Right cardiac atrium (tissue), 5 donors: ENCODE measurements at places on chromosomes 16 and 17.

- DNase-seq, result no peak
These were observed 20.9 kb downstream of the SOCS1 start for GRCh38 chr16:11234884-11235702.

GRCh38 chr17:73359987-73360410 lies 48.2 kb upstream of the CDC42EP4 start:
- peak; percentile 53 for DNase-seq

GRCh38 chr17:43808076-43808475 lies 24.9 kb downstream of the MPP3 start:
- DNase-seq, result no peak

DNA sequence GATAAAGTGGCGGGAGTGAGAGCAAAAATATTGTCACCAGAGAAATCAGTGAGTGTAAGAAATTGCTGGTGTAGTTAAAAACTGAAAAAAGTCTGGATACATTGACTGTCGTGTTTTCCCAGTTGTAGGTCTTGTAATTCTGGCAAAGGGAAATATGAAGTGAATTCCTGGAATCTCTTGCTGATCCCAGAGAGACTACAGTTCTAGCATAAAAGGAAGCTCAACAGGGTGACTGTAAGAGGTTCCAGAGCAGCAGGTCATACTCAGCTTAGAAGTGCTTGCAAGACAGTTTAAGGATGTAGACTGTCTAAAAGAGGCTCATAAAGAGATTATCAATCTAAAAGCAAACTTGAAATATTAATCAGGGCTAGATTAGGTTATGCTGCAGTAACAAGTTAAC lies 290.8 kb upstream of the HSBP1 start:
- DNase-seq, result no peak

GRCh38 chr16:57863434-57864160 lies 61.3 kb upstream of the KIFC3 start:
- DNase-seq, result peak; percentile 80

GRCh38 chr17:31811101-31811500 lies 47.9 kb downstream of the COPRS start:
- DNase-seq, result no peak

- peak; percentile 51 for DNase-seq
These were observed 29.8 kb upstream of the RASD1 start for GRCh38 chr17:17525956-17526355.

GRCh38 chr17:38451030-38451839 lies 23.0 kb downstream of the ARHGAP23 start:
- DNase-seq, result peak; percentile 78

DNA sequence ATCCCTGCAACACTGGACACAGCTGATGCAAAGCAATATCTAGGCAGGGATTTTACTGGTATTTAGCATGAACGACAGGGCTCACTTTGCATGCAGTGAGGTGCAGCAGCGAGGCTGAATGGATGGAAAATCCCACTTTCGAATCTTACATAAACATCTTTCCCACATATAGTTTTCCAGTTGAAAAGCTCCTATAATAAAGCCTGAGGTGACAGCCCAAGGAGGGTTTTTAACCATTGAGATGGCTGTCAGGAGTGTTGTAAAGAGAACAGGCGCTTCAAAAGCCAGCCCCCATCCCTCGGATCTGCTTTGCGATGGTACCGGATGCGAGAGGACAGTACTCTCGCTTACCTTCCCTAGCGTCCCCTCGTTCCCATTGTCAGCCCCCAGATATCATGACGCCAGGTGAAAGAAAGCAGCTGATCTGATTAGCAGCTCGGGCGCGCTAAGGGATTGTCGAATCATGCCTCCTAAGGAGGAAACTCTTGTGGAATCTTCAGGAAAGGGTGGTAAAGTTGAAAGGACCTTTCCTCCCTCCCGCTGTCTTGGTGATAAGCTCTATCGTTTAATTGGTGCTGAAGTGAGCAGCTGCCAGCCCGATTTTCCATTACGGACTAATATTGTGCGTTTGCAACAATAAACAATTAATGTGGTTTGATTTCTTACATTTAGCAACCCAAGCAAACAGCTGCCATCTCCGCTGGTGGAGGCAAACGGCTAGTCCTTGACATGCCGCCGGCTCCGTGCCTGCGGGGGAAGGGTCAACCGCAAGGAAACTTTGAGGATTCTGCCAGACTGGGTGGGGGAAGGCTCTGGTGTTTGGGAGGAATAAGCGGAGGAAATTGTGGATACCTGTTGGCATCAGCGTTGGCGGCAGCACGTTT lies 1.8 kb downstream of the CDH8 start:
- no peak for DNase-seq

DNA sequence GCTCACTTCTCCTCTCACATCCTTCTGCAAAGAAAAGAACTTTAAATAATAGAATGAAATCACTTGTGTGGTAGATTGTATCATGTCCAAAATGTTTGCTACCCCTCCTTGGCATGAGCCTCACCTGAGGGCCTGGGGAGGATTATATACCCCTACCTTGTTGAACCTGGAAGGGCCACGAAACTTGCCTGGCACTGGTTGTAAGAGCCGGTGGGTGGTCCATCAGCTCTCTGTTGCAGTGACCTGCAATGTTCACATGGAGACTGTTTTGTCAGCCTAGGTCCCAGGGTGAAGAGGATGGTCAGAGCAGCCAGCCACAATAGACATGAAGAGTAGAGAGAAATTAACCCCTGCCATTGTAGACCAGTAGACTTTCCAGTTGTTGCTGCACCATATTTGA lies 10.2 kb downstream of the RSAD1 start:
- no peak for DNase-seq

DNA sequence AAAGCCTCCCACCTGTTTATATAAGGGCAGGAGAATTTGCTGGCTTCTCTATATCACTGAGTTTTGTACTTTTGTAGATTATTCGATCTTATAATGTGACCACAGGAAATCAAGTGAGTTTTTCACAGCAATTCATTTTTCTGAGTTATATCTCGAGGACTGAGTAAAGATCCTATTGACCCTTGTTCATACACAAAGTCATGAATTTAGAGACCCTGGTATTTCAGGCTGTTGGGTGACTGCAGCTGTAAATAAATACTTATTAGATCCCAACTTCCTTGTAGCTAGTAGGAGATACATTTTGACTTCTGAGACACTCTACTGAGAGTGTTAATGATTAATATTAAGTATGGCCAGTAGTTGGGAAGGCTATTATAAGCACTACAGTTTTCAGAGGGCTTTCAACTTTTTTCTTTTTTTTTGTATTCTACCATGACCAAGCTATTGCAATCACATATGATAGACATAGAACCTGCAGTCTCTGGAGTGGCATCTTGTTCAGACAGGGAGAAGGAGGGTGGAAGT lies 3.2 kb upstream of the KRT20 start:
- no peak for DNase-seq

DNA sequence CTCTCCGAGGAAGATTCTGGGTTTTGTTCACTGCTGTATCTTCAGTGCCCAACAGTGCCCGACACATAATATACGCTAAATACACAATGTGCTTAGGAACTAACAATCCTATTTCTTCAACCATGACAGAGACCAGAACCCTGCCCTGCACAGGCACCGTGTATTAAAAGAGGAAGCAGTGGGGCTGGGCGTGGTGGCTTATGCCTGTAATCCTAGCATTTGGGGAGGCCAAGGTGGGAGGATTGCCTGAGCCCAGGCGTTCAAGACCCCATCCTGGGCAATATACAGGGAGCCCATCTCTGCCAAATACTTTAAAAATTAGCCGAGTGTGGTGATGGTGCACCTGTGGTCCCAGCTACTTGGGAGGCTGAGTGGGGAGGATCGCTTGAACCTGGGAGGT lies 19.3 kb downstream of the ARL2BP start:
- DNase-seq, result no peak

DNA sequence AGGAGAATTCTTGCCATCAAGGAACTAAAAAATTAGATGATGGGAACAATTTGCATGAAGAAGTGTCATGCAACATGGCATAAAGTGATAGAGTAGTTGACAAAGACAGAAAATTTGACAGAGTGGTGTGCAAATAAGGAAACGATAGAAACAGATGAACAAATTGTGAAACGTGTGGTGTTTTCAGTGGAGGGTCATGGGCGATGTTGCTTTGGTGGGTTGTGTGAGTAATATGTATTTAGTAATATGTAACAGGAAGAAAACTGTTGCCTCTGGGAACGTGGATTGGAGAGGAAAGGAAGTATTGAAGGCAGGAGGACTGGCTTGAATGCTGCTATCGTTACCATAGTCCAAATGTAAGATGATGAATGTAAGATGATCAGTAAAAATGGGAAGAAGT lies 3.6 kb downstream of the COX10 start:
- DNase-seq, result no peak

DNA sequence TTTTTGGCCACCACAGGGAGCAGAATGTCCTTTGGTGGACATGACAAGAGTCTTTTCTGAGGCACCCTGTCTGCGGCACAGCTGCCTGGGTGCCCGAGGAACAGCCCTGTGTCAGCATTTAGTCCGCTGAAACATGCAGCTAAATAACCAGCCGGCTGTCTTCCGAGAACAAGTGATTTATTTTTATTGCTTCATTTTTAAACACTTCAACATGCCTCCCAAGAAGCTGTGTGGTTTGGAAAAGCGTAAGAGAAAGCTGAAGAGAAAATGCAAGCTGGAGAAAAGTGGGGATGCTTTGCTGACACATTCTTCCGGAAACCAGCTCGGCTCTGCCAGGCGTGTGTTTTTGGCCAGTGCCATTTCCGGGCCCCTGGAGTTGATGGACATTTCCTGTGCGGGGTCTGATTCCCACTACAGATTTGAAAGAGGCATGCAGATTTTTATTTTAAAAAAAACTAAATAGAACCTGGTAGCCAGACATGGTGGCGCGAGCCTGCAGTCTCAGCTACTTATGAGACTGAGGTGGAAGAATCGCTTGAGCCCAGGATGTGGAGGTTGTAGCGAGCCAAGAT lies 94.7 kb downstream of the SEC14L1 start:
- peak; percentile 60 for DNase-seq

GRCh38 chr17:12627781-12628451 lies 37.8 kb upstream of the MYOCD start:
- DNase-seq, result no peak

DNA sequence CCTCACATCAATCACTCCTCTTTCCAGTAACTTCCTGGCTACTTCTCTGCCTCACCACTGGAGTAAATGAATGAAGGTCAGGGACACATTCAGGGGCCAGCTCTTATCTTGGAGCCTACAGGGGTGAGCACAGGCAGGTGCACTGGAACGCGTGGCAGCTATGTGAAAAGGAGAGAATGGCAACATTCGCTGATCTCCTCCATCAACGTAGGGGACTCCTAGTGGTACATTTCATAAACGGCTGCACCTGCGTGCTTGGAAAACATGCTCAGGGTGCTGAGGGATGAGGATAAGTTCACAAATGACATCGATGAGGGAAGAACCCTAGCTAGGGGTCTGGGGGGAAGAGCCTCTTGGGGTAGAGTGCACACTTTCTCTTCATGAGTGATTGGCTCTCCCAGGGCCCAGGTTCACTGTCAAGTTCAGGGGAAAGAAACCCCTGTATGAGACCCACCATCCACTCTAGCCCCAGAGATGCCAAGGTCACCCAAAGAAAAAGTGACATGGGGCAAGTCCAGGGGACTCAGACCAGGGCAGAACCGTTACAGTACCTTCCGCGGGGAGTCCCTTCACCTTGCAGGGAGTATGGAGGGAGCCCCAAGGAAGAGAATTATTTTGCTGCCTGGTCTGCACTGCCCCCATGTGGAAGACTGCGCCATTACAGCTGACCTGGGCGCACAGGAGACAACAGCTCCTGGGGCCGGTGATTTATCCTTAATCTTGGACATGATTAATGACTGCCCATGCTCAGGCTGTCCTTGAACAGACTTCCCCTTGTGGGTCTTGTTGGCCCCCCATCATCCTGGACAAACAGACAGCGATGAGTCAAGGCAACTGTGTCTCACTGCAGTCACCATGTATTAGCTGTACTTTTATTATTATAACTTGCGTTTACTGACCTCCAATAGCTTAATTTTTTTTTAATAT lies 30.1 kb downstream of the VAC14 start:
- DNase-seq, result no peak

GRCh38 chr17:39603304-39604016 lies 4.3 kb downstream of the NEUROD2 start:
- no peak for DNase-seq

GRCh38 chr17:81101614-81102306 lies 63.5 kb upstream of the PVALEF start:
- DNase-seq, result peak; percentile 94

GRCh38 chr17:11493936-11494335 lies 104.3 kb upstream of the DNAH9 start:
- DNase-seq, result no peak

GRCh38 chr16:88724855-88725555 lies 18.7 kb downstream of the CTU2 start:
- DNase-seq, result no peak

DNA sequence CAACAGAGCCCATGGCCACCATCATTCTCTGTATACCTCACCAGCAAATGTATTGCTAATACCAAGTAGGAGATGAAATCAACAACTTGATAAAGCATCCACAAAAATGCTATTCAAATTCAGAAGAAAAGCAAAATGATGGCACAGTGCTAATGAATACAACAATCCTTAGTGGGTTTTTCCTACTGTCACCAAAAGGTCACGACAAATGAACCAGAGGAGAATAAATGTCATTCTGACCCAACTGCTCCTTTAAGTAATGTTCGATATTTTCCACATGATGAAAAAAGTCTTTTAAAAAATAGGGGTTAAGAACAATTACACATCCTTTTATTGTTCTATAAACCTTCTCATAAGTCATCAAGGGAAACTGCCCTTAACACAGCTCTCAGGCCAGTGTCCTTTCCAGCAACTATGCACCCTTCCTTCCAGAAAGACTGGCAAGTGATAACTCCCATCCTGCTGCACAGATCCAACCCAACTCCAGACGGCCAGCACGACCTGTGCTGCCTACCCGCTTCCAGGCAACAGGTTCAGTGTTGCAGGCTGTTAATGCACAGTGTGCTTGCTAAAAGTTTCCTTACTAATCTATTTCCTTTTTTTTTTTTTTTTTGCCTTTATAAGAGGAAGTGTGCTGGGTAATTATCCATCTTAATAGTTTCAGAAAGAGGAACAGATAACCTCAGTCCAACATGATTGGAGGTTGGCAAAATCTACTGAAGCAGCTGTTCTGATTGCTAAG lies 15.4 kb downstream of the FBXO31 start:
- DNase-seq, result peak; percentile 65

- no peak for DNase-seq
These were observed 1.7 kb downstream of the CMTM3 start for GRCh38 chr16:66605979-66606751.

- DNase-seq, result peak; percentile 73
These were observed 3.4 kb downstream of the STH start for GRCh38 chr17:46002311-46002972.

DNA sequence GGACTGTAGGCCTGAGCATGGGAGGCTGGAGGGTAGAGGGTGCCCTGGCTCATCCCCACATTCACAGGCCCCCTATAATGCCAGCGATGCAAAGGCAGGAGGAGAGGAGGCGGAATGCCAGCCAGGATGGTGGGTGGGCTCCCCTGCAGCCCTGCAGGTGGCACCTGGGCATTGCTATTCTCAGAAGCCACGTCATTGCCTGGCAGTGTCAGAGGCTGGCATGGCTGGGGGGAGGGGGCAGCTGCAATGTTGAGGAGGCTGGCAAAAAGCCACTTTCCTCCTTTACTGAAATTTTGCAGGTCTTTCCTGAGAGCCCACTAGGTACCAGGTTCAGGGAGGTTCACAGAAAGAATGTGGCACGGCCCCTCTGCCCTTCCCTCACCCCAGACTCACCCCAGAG lies 36.2 kb downstream of the RAB11FIP4 start:
- DNase-seq, result no peak
